ENCODE measurements at places on chromosomes 4 and X.

DNA sequence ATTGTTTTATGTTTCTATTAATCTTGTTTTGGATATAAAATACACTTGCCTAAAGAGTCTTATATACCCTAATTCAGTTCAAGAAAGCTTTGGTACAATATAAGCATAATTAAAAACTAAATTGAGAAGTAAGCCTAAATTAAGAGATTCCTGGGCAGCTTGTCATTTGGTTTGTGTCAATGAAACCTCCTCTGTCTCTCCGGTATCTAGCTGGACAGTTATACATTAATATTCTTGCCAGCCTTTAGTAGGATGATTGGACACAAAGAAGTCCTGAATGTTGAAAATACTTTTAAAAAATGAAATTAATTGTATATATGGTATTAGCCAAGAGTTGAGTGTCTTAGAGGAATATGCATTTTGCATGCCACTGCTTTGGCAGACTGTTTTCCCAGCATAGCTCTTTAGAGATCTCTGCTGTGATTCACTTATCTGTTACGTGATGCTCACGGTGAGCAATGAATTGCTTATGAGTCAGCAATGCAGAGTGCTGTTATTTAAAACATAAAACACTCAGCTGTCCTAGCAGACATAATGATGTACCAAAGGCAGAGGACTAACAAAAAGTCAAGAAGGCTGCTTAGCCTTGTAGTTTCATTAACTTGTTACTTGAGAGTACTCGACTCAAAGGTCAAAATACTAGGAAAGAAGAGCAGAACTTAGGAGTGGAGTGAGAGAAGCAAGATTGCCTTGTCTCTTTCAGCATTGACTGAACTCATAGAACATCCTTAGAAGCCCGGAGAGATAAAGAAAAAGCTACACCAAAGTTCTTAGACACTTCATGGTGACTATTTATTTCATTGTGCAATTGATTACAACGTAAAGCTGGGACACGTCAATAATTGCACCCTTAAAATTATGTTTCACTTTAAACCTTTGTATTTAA is 1296.1 kb upstream of the PCDH7 start:
- DNase-seq: no peak

DNA sequence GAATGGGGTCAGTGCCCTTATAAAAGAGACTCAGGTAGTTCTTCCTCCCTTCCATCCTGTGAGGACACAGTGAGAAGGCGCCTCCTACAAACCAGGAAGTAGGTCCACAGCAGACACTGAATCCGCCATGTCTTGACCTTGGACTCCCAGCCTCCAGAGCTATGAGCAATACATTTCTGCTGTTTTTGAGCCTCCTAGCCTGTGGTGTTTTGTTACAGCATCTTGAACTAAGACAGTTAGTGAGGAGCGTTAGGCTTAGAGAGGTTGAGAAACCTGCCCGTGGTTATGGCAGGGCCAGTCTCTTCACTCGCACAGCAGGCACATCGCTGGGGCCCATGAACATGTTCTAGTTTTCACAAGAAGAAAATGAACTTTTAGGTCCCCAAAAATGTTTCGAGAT is 19.7 kb downstream of the SHROOM2 start:
- no peak for DNase-seq

DNA sequence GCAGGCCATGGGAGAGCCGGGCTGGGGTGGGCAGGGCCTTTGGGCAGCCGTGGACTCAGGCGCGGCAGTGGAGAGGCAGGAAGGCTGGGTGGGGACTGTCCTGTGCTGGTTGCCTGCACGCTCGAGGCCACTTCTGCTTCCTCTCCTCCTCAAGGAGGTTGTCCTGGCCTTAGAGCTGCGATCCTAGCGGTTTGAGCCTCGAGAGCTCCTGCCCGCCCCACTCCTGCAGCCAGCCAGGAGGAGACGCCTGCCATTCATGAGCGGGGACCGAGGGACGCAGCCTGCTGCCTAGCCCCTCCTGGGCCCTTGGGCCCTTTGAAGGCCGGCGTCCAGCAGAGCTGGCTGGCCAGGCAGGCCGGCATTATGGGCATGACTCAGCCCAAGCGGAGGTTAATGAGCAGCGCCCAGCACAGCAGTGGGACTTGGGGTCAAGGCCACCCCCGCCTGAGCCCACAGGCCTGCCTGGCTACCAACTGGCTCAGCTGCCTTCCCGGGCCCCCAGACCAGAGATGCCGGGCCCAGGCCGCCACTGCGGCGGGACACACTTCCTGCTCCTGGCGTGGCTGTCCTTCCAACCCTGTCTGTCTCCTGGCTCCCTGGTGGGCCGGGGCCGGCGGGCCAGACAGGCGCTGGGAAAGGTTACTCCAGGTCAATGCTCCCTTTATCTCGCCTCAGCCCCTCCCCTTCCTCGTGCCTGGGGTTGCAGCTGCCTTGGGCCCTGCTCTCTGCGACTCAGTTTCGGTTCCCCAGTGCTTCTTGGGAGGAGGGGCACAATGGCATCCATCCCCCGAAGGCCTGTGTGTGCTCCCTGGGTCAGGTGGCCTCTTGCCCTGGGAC is 1.8 kb downstream of the ABCD1 start:
- DNase-seq: peak; percentile 75

GRCh38 chr4:183918696-183919095 is 13.6 kb downstream of the STOX2 start:
- no peak for DNase-seq

DNA sequence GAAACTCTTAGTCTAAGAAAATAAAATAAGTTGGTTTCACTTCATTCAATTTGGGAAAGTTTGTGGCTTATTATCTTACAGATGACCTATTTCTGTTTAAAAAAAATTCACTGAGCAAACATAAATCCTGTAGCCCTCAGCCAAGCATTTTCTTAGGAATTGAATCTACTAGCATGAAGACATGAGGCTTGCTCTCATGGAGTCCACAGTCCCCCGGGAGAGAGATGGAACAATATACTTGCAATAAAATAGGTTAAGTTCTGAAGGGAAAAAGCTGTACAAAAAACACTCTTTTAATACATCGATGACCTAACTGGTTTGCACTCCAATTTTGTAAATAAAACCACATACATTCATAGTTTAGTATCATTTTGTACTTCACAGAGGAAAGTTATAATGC is 642.6 kb upstream of the FAM241A start:
- DNase-seq: no peak

DNA sequence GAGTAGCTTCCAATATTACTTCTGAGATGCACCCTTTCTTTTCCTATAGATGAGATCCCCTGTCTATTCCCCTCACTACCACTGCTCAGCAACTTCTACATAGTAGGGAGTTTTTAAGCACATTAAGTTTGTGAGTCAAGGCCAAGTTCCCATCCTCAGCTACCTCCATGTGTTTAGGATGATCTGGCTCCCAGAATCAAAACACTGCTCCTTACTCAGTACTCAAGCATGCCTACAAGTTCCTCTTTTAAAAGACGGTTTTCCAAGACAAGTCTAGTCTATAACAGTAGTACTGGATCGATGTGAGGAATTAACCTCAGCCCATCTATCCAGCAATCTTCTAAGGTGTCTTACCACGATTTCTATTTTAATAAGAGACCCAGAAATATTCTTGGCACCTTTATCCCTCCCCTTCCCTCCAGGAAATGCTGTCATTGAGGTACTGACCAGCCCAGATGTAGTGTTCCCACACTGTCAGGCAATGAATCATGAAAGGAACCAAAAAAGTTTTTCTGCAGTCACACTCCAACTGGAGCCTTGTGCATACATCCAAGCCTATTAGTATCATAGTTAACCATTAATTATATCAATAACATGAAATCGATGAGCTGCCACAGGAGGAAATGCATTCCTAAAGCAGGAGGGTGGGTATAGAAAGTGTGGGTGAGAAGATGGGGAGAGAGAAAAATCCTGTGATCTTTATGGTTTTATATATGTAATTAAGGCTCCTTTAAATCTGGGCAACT is 29.6 kb downstream of the AREG start:
- no peak for DNase-seq

DNA sequence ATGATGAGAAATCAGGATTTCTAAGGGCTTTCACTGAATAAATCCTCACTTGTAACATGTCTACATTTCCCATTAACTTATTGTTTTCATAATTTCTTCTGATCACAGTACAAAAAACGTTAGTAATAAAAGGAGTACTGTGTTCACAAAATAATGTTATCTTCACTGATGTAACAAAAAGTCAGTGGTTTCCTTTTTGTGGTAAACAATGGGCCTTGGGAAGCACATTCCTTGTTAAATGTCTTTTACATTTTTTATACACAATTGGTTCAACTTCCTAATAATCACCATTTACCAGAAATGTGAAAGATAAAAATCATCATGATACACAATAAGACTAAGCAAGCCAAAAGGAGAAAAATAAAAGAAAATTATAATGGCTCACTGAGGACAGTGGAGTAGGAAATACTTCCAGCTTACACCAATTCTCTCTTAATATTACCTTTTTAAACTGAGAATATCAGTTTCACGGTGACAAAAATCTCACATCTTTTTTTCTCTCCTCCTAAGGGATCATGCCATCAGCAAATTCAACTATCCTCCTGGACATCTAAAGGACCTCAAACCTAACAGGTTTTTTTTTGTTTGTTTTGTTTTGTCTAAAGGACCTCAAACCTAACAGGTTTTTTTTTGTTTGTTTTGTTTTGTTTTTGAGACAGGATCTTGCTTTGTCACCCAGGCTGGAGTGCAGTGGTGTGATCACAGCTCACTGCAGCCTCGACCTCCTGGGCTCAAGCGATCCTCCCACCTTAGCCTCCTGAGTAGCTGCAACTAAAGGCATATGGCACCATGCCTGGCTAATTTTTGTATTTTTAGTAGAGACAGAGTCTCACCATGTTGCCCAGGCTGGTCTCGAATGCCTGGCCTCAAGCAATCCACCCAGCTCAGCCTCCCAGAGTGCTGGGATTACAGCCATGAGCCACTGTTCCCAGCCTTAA is 57.3 kb downstream of the FRYL start:
- no peak for DNase-seq

GRCh38 chr4:65798498-65799127 is 128.3 kb upstream of the EPHA5 start:
- no peak for DNase-seq

- no peak for DNase-seq
These were observed 207.9 kb upstream of the FAM241A start for GRCh38 chr4:111937368-111937767.

DNA sequence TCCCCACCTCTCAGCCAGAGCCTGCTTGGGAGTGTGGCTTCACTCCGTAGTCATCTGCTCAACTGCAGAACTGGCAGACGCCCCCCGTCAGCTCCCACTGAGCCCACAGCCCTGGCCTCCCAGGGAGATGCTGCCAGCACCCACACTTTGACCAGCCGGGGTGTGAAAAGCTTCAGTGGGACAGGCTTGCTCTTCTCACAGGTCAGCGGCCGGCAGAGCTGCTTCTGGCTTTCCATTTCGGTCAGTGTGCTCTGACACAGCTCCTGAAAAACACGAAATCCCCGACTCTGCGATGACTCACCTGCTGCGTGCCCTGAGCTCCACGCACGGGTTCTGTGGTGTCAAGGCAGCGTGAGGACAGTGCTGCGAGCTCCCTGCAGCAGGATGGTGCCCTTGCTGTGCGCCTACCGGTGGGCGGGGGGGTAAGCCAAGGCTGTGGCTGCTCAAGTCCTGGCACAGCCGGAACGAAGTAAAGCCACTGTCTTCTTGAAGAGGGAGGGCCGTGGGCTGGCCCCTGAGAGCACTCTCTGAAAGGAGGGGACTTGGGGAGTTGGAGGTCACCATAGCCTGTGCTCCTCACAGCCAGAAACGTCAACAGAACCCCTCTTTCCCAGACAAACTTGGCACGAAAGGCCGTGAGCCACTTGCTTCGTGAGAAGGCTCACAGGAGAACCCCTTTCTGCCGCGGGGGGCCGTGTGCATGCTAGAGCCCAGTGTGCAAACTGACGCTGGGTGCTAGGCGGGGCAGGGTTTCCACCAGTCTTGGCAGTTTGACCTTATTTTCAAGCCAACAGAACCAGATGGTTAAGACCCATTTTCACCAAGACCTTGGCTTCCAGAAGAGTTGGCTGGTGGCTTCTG is 23.6 kb downstream of the NOP14 start:
- no peak for DNase-seq

DNA sequence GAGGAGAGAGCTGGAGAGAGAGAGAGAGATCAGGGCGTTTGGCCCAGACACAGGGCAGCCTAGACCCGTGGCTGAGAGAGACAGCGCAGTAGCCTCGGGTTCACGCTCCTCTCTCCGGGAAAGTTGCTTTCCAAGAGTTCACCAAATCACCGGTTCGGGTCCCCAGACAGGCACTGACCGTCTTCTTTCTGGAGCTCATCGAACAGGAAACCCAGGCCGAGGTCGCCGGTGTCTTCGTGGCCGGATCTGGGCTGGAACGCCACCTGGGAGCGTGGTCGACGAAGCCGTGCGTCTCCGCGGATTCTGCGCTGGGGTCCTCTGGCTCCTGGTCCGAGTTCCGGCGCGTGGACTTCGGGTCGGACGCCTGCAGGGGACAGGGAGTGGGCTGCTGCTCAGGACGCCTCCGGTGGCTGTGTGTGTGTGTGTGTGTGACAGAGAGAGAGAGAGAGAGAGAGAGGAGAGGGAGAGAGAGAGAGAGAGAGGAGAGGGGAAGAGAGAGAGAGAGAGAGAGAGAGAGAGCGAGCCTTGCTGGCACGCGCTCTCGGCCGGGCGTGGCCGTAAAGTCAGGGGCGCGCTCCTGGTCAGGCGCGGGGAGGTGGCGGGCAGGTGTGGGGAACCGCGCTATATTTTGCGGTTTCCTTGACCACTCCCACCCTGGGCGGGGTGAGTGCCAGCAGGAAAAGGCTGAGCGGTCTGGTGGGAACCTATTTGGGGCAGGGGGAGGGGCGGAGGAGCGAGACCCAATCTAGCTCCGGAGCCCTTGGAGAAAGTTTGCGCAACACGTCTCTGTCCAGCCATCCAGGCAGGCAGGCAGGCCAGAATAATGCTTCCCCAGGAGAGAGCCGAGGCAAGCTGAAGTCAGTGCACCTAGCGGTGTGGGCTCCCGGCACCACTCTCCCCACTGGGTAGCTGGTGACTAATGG is 62.1 kb downstream of the RHOXF2B start:
- DNase-seq: no peak

DNA sequence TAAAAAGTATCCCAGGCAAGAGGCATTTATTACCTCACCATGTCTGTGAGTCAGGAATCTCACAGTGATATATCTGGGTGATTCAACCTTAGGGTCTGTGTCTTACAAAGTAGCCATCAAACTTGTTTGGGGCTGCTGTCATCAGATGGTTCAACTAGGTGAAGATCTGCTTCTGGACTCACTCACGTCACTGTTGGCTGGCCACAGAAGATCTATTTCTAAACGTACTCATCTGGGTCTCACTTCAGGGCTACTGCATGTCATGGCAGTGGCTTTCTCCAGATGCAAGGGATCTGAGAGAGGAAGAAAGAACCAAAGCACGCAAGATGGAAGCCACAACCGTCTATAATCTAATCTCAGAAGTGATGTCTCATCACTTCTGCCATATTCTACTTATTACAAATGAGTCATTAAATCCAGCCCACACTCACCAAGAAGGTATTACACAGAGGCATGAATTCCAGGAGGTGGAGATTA is 267.8 kb upstream of the ANKRD50 start:
- DNase-seq: no peak

All from CD4-positive, alpha-beta T cell treated with Interleukin-15 for 1 hour (primary cell).